ENCODE measurements at places on chromosomes 2 and 18.
A peak's percentile ranks its signal among the peaks of the same experiment; 100 is the strongest.

- H3K36me3 ChIP-seq, result no peaks in the 10 kb centered on the region
- no peak overlapping the region for H3K4me3 ChIP-seq
- no peak overlapping the region for H3K27ac ChIP-seq
- no peak for DNase-seq
- no peaks in the 10 kb centered on the region for H3K4me1 ChIP-seq
Measured at GRCh38 chr18:58638441-58638840, 9.6 kb upstream of the ALPK2 start.

- DNase-seq, result no peak
- no peak overlapping the region for H3K4me3 ChIP-seq
- H3K36me3 ChIP-seq, result no peaks in the 10 kb centered on the region
Measured at GRCh38 chr2:3644246-3644525, 13.8 kb upstream of the ALLC start.

DNA sequence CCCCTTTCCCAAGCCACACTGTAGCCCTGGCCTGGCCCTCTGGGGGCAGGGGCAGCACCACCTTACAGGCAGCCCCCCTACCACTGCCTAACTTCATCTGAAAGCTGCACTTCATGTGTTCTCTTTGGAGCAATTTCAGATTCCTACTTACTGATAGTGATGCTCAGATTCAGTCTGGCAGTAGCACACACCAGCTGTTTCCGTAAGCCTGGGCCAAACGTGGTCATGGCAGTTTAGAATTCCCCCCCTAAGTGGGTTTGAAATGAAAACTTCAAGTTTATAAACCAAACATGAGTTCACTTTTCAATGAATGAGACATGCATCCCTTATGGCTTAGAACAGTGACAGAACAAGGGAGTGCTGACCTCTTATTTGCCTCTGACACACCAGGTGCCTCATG, 29.4 kb downstream of the GDF7 start:
- no peak overlapping the region for H3K4me3 ChIP-seq
- no peaks in the 10 kb centered on the region for H3K27me3 ChIP-seq
- peaks cover 15% of the 10 kb centered on the region for H3K36me3 ChIP-seq
- no peak for DNase-seq
- no peaks in the 10 kb centered on the region for H3K4me1 ChIP-seq
- H3K27ac ChIP-seq, result no peak overlapping the region

- H3K27ac ChIP-seq, result no peak overlapping the region
- no peak overlapping the region for H3K4me3 ChIP-seq
- no peaks in the 10 kb centered on the region for H3K36me3 ChIP-seq
Measured at GRCh38 chr2:109266998-109267854, 138.2 kb downstream of the SH3RF3 start.

- no peak overlapping the region for H3K27ac ChIP-seq
- no peaks in the 10 kb centered on the region for H3K27me3 ChIP-seq
- no peaks in the 10 kb centered on the region for H3K4me1 ChIP-seq
- no peak overlapping the region for H3K4me3 ChIP-seq
- no peak for DNase-seq
Measured at GRCh38 chr2:224134003-224134734, 95.1 kb upstream of the SERPINE2 start.

DNA sequence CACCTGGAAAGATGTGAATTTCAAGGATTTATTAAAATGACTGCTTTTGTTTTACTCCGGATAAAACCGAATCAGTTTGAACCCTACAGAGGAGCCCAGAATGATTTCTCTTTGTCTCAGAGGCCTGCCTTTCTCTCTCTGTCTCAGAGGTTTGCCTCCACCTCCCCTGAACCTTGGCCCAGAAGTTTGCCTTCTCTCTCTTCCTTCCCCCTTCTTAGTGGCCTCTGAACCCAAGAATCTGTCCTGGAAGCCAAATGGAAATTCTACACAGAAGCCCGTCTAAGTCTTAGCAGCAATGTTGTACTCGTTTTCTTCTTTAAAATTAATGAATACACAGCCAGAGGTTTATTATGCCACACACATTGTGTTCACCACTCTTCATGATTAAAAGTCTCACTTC, 200.7 kb downstream of the SOCS6 start:
- H3K36me3 ChIP-seq, result no peaks in the 10 kb centered on the region
- DNase-seq, result no peak
- H3K27ac ChIP-seq, result no peak overlapping the region
- peaks cover 7% of the 10 kb centered on the region for H3K27me3 ChIP-seq
- no peaks in the 10 kb centered on the region for H3K4me1 ChIP-seq
- H3K4me3 ChIP-seq, result no peak overlapping the region

GRCh38 chr18:38322206-38322605, 756.6 kb upstream of the CELF4 start:
- no peak overlapping the region for H3K4me3 ChIP-seq
- H3K36me3 ChIP-seq, result no peaks in the 10 kb centered on the region
- no peak for DNase-seq
- no peaks in the 10 kb centered on the region for H3K27me3 ChIP-seq

- no peaks in the 10 kb centered on the region for H3K27me3 ChIP-seq
- H3K36me3 ChIP-seq, result peaks cover 12% of the 10 kb centered on the region
- H3K4me1 ChIP-seq, result peaks cover 78% of the 10 kb centered on the region
- H3K4me3 ChIP-seq, result no peak overlapping the region
- peak overlapping the region; percentile 76 for H3K27ac ChIP-seq
Measured at GRCh38 chr2:127661072-127661649, 14.2 kb downstream of the LIMS2 start.

GRCh38 chr18:35071819-35072247, 30.6 kb downstream of the MAPRE2 start:
- no peak for DNase-seq
- H3K4me3 ChIP-seq, result peak overlapping the region; percentile 6
- H3K36me3 ChIP-seq, result peaks cover 11% of the 10 kb centered on the region
- H3K27me3 ChIP-seq, result no peaks in the 10 kb centered on the region
- H3K4me1 ChIP-seq, result peaks cover 59% of the 10 kb centered on the region
- peak overlapping the region; percentile 66 for H3K27ac ChIP-seq

DNA sequence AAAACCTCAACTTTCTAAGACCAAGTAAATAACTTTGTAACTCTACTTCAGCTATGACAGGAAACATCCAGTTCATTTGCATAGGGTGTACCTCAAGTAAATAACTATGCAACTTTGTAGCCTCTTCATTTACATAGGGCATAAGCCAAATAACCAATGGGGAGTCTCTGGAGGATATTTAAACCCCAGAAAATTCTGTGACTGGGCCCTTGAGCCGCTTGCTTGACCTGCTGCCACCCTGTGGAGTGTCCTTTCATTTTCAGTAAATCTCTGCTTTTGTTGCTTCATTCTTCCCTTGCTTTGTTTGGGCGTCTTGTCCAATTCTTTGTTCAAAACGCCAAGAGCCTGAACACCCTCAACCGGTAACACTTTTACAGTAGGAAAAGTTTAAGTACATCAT, 1112.7 kb upstream of the NRXN1 start:
- H3K27ac ChIP-seq, result no peak overlapping the region
- H3K27me3 ChIP-seq, result no peaks in the 10 kb centered on the region
- H3K4me1 ChIP-seq, result no peaks in the 10 kb centered on the region
- no peaks in the 10 kb centered on the region for H3K36me3 ChIP-seq

- no peak for DNase-seq
- H3K27ac ChIP-seq, result no peak overlapping the region
- no peak overlapping the region for H3K4me3 ChIP-seq
- H3K27me3 ChIP-seq, result peaks cover 7% of the 10 kb centered on the region
- H3K36me3 ChIP-seq, result no peaks in the 10 kb centered on the region
- no peaks in the 10 kb centered on the region for H3K4me1 ChIP-seq
Measured at GRCh38 chr2:121825003-121825950, 69.8 kb downstream of the TSN start.

GRCh38 chr2:223591596-223591995, 10.6 kb downstream of the SCG2 start:
- H3K27me3 ChIP-seq, result no peaks in the 10 kb centered on the region
- DNase-seq, result no peak
- no peak overlapping the region for H3K4me3 ChIP-seq
- H3K36me3 ChIP-seq, result no peaks in the 10 kb centered on the region

DNA sequence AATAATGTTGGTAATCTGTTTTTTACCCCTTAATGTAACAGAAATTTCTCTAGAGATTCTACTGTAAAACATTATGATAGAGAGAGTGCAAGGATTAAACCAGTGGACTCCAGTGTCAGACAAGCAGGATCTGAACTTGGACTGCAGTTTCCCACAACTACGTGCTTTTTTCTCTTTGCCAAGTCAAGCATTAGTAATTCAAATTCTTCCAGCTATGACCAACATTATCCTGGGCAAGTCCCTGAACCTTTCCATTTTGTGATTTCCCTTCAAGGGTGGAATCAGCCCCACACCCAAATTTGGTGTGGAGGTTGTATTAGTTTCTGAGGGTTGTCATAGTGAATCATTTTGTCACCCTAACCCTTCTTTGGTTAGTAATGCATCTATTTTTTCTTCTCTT, 482.0 kb downstream of the ZNF516 start:
- no peak overlapping the region for H3K27ac ChIP-seq
- H3K36me3 ChIP-seq, result no peaks in the 10 kb centered on the region
- no peak for DNase-seq
- H3K27me3 ChIP-seq, result no peaks in the 10 kb centered on the region
- H3K4me1 ChIP-seq, result no peaks in the 10 kb centered on the region
- no peak overlapping the region for H3K4me3 ChIP-seq

GRCh38 chr2:170181602-170182001, 3.7 kb downstream of the MYO3B start:
- H3K27ac ChIP-seq, result no peak overlapping the region
- no peaks in the 10 kb centered on the region for H3K36me3 ChIP-seq
- H3K27me3 ChIP-seq, result no peaks in the 10 kb centered on the region
- H3K4me3 ChIP-seq, result no peak overlapping the region

DNA sequence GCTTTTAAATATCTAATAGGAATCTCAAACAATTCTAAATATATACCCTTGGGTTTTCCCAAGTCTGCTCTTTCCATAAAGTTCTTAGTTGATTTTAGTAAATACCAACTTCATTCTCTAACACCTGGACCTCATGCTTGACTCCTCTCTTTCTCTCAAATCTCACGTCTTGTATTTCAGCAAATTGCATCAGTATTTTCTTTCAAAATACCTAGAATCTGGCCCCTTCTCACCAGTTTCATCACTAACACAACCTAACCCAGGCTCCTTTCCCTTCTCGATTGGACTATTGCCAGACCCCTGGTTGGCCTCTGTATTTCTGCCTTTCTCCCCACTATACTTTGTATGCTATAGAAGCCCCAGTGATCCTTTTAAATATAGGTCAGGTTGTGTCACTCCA, 23.0 kb upstream of the FAM171B start:
- H3K36me3 ChIP-seq, result peaks cover 93% of the 10 kb centered on the region
- no peak overlapping the region for H3K4me3 ChIP-seq
- no peaks in the 10 kb centered on the region for H3K27me3 ChIP-seq

DNA sequence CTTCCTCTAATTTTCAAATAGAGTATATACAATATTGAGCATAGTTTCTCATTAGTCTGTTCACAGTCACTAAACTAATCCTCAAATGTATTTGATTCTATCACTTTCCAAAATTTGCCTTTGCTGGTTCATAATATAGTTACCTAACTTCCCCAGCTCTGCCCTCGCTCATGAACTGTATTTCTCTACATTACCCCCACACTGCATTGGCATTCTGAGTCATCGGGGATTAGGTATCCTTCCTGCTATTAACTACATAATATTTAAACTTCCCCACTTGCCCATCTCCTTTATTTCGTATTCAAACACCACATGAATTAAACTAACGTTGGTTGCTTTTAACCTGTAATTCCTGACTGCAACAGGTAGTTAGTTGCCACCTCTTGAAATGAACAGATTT, 14.8 kb upstream of the CLASP1 start:
- no peak overlapping the region for H3K4me3 ChIP-seq
- no peak overlapping the region for H3K27ac ChIP-seq

- peaks cover 3% of the 10 kb centered on the region for H3K4me1 ChIP-seq
- DNase-seq, result no peak
- peaks cover 11% of the 10 kb centered on the region for H3K36me3 ChIP-seq
- H3K27ac ChIP-seq, result no peak overlapping the region
- no peaks in the 10 kb centered on the region for H3K27me3 ChIP-seq
Measured at GRCh38 chr2:38362232-38362631, 14.8 kb downstream of the ATL2 start.

DNA sequence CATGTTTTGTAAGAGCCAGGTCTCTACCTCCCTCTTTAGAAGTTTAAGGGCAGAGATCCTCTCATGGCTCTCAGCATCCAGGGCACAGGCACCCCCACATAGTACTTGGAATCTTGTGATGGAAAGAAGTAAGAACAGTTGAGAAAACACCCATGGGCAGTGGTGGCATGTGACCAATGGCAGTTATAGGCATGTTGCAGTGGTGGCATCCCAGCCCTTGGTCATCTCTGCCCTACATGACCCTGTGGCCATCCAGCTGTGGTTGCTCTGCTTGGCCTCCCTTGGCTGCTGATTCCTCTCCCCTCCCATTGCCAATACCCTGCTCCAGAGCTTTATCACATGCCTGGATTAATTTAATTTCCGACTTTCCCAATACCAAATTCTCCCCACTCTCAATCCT, 13.3 kb upstream of the MSH2 start:
- no peak overlapping the region for H3K27ac ChIP-seq
- no peak overlapping the region for H3K4me3 ChIP-seq
- DNase-seq, result no peak

DNA sequence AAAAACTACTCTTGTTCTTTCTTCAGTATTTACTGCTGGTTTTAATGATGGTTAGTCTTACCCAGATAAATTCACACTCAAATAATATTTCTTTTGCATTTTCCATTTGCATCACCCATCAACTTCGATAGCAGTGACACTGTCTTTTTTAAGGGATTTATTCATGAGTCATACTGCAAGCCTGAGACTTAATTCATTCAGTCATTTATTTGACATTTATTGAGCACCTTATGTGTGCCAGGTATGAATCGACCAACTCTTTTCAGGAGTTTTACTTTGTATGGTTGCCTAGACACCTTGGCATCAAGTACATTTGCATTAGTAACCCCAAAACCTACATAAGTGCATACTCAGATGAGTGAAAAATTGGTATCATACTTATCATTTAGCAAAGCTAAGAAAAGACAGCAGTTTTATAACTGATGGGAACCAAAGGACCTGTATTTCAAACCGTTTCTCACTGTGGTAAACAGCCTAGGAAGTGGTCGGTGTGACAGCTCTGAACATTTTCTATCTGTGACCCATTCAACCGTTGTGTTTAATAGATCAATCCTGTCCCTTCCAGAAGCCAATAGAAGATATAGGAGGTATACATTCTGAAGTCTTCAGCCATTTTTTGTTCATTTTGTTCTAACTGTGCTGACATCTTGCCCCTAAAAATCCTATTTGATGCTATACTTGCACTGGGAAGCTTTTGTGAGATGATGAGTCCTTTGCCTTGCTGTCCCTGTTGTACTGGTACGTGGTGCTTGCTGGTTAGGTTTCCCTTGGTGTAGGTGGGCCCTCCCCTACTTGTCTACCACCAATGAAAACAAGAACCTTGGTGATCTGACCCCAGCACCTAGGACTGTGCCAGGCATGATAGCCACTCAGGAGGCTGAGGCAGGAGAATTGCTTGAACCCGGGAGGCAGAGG, 484.7 kb upstream of the RAB12 start:
- no peak overlapping the region for H3K27ac ChIP-seq
- no peaks in the 10 kb centered on the region for H3K27me3 ChIP-seq
- no peak for DNase-seq
- peaks cover 4% of the 10 kb centered on the region for H3K4me1 ChIP-seq
